ENCODE measurements at places on chromosomes 3 and 15.

DNA sequence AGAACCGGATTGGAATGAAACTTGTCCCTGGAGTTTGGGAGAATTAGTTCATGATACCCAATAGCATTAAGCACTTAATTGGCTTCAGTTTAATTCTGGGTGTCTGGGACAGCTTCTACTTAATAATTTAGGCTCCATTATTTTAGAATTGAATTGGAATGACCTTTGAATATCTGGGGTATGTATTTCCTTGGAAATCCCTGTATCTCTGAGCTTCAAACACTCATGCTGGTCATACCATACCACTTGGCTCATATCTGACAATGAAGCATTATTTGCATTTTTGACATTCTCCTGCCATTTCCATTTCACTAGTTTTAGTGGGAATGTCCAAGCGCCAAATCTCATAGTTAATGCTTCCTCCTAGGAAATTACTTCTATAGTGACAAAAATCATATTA is 393.1 kb downstream of the DIPK2A start:
- no peak for DNase-seq

DNA sequence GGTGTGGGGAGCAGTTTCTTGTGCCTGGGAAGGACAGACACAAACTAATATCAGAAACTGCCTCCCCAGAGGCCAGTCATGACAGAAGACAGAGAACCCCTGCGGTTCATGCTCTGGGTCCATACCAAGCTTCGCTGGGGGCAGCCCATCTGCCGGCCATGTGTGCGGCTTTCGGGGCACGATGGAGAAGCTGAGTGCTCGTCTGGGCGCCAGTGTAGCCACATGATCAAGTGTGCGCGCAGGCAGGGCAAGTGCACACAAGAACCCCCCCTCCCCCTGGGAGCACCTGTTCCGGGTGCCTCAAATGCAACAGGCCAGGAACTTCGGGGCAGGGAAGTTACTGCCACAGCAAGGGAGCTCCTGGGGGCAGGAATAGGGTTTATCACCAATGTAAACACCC is 1.8 kb downstream of the ADAMTS17 start:
- peak; percentile 29 for DNase-seq

DNA sequence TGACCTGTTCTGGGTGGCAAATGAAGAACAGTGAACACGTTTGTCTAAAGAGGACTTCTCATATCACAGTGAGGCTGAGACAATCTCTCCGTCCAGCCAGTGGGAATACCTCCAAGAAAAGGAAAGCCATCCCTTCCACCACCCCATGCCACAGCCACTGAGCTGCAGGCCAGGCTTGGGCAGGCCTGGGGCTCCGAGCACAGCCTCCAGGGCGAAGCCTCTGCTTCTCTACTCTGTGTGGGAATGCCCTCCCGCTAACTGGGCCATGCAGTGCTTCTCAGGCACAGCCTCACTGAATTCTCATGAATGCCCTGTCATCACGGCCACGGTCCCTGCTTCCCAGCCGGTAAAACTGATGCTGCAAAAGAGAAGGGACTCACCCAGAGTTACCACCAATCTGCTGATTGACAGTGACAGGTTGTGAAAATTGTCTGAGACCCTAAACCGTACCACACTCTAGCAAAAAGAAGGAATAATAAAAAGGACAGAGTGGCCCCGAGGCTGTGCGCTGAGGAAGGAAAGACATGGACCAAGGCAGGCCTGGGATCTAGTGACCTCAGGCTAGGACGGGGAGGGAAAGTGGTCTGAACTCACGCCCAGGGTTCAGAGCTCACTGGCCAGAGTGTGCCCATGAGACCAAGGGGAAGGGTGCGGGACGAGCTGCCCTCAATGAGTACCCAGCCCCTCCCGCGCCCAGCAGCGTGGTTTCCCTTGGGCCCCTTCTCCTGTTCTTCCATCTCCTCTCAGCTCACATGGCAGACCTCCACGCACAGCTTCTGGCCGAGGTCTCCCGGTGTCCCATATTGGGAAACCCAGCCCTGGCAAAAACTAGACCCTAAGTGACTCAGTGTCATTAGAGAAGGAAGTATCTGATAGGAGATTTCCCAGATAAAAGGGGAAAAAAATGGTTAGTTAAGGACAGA is 52.8 kb downstream of the DHX30 start:
- DNase-seq: no peak

- DNase-seq: no peak
Observed at GRCh38 chr3:4053975-4054374, 249.2 kb upstream of the SETMAR start.

GRCh38 chr3:183275418-183275817 is 22.4 kb downstream of the B3GNT5 start:
- DNase-seq: no peak

- DNase-seq: no peak
Observed at GRCh38 chr3:179184826-179185225, 36.7 kb downstream of the PIK3CA start.

DNA sequence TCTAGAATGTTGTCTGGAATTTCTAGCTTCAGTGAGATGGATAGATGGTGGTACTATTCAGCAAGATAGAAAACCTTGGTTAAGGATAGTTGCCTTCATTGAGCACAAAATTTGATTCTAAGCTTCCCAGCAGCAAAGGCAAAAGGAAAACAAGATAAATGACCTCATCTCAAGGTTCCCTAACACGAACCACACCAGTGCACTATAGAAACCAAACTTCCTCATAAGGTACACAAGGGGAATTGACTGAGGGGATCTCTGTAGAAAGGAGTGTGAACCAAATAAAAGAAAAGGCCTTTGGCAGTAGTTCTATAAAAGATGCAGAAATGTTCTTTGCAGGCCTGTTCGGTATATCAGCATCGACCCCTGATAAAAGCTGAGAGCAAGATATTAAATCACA is 288.9 kb downstream of the SHQ1 start:
- no peak for DNase-seq

- no peak for DNase-seq
Observed at GRCh38 chr3:112958811-112959560, 15.9 kb downstream of the CD200R1 start.

DNA sequence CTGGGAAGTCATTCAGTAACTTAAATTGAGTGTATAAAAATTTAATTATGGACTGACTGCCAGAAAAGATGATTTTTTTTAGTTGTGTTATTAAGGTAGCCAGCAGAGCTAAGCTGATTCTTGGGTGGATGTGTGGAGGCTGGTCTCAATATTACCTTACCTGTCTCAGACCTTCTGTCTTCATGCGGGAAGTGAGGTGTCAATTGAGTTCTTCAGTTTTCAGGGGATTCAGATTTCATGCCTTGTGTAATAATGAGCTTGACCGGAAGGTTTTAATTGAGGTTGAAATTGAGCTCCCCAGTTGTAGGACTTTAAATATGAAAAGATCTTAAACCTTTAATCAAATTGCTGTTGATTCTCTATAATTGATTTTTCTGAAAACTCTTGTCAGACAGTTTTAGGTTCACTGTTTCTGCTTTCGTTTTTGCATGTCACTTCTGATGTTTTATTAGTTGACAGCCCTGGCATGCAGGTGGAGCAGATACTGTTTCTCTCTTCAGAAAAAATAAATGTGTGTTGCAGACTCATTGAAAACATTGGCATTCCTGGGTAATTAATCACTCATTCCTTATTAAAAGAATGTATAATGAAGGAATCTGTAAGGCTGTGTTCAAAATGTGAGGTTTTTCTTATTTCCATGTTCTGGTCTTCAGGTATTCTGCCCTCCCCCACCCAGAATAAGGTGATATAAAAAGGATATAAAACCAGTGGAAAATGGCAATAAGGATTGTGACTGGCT is 54.5 kb downstream of the PSMD6 start:
- DNase-seq: no peak

GRCh38 chr3:97970956-97971620 is 1.1 kb downstream of the RIOX2 start:
- no peak for DNase-seq

DNA sequence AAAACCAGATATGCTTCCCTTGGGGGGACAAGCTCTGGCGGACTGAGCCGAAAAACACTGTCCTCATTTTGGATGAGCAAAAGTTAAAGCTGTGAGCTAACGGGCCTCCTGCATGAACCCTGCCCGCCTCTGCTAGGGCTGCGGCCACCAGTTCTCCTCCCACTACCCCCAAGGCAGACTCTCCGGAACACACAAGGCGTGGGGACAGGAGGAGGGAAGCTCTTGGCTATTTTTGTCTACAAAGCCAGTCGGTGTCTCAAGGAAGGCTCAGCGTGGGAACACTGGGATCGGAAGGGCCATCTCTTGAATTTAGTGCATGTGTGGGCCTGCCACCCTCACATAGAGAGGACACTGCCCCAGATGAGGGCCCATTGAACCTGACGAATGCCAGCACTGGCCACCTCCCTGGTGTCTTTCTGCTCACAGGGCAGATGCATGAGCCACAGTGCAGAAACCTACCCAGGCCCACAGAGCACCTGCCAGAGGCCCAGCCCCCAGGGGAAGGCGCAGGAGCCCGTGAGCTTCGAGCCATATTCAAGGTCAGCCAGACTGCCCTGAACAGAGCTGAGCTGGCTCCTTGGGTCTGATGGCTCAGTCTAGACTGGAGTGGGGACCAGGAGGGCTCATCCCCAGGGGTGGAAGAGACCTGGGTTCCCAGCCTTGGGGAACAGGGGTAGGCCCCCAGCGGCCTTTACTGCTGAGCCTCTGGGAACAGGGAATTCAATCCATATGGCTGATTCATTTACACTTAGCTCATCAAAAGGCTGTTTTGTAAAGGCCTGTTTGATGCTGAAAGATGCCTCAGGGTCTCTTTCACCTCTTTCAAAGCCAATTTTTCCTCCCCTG is 38.3 kb downstream of the HCN4 start:
- peak; percentile 61 for DNase-seq

DNA sequence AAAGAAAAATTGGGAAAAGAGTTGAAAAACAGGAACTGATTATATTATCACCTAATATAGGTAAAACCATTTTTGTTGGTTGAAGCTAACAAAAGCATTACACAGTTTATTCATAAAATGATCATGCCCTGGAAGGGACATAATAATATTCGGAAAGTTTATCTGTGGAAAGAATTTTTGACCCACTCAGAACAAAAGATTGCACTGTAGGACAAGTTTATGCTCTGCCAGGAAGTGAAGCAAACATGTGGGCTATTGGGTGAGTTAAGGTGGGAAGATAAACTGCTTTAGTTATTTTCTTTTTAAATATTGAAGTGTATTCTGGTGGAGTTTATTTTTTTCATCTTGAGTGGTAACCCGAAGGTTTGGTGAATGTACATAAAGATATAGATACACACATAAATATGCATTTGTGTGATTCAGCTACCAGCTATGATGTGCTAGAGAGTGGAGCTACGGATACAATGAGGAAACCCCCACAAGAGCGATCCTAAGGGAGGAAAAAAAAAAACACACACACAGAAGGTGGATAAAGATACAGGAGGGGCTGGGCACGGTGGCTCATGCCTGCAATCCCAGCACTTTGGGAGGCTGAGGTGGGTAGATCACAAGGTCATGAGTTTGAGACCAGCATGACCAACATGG is 506.4 kb upstream of the THBS1 start:
- DNase-seq: no peak

- DNase-seq: peak; percentile 27
Observed at GRCh38 chr3:176697284-176697889, 499.9 kb downstream of the TBL1XR1 start.

- DNase-seq: no peak
Observed at GRCh38 chr3:115099134-115099985, 47.7 kb downstream of the ZBTB20 start.

DNA sequence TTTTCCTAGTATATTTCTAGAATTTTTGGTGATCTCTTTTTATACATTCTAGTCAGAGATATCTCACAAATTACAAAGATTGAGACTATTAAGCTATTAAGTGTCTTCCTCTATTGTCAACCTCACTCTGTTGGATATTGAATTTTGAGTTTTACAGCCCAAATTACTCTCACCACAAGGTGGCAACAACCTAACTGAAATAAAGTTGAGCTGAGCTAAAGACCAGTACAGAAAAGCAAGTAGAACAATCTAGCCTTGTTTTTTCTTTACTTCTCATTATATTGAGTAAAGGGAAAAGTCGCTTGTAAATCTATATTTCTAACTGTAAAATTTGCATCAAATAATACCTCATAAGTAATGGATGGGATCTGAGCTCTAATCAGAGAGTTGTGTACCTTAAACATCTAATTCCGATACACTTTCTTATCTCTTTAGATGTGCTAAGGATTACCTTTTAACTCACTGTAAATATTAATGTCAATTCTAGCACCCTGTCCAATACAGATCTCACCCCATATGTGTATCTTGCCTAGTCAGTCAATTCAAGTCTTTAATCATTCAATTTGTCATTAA is 13.6 kb upstream of the COMMD2 start:
- no peak for DNase-seq

DNA sequence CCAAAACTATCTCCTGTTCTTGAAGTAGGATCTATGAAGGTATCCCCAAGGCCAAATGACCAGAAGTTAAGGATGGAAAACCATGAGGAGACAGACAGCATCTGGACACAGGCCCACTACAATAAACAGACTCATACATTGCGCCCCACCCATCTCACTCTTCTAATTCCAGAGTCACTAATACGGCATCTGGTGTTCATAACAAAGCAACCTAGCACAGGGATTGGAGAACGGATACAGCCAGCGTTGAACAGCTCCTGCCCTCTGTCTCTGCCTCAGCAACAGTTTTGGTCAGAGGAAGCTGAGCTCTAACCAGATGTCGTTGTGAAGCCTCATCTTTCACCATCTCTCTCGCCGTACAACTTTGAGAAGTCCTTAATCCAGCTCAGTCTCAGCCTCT is 44.5 kb upstream of the CCDC80 start:
- no peak for DNase-seq

GRCh38 chr15:43880406-43881194 is 53.8 kb downstream of the WDR76 start:
- no peak for DNase-seq

DNA sequence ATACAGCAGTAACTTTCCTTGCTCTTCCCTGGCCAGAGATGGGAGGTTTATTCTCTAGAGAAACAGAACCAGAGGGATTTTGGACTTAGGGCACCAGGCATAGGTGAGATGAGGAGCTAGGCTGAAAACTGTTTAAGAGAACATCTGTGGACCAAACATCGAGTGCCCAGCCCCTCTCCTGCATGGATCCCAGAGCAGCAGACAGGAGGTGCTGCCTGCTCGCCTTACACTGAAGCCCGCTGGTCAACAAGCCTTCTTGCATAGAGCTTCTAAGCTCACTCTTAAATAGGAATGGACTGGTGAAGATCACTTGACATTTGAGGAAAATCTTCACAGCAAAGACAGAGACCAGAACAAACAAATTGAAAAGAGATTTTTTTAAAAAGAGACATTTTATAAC is 41.2 kb downstream of the PARP15 start:
- DNase-seq: peak; percentile 5

DNA sequence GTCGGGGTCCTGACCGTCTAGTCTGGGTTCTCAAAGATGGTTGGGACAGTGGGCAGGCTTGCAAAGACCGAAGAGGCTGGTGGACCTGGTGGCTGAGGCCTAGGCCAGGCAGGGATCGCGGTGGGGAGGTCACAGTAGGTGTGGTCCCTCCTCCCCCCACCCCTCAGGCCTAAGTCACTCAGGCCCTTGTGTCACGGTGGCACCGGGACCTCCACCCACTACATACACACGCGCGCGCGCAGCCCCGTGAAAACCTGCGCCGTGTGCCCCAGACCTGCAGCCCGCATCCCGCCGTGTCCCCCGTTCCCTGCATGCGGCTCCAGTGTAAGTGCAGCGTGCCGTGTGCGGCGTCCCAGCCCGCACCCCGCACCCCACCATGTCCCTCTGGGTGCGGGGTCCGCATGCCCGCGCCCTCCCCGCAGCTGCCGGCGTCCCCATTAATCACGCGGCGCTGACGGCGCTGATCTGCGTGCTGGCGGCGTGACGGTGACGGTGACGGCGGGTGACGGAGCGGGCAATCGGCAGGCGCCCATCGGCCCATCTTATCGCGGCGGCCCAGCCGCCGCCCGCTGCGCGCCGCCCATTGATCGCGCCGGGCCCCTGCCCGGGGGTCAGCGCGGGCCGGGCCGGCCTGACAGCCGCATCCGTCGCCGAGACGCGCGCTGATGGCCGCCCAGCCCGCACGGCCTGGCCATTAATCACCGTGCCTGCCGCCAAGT is 24.4 kb downstream of the SEC61A1 start:
- DNase-seq: peak; percentile 39

Measured in ELF-1 (cell line).